Stimulated activated CD8-positive, alpha-beta memory T cell treated with anti-CD3 and anti-CD28 coated beads, Interleukin-4, amount 100 ng/mL, for 4 hours (primary cell): ENCODE measurements at places on chromosomes 5 and 9.

- no peak for DNase-seq
Measured at GRCh38 chr9:77158772-77159513, 18.4 kb upstream of the VPS13A start.

DNA sequence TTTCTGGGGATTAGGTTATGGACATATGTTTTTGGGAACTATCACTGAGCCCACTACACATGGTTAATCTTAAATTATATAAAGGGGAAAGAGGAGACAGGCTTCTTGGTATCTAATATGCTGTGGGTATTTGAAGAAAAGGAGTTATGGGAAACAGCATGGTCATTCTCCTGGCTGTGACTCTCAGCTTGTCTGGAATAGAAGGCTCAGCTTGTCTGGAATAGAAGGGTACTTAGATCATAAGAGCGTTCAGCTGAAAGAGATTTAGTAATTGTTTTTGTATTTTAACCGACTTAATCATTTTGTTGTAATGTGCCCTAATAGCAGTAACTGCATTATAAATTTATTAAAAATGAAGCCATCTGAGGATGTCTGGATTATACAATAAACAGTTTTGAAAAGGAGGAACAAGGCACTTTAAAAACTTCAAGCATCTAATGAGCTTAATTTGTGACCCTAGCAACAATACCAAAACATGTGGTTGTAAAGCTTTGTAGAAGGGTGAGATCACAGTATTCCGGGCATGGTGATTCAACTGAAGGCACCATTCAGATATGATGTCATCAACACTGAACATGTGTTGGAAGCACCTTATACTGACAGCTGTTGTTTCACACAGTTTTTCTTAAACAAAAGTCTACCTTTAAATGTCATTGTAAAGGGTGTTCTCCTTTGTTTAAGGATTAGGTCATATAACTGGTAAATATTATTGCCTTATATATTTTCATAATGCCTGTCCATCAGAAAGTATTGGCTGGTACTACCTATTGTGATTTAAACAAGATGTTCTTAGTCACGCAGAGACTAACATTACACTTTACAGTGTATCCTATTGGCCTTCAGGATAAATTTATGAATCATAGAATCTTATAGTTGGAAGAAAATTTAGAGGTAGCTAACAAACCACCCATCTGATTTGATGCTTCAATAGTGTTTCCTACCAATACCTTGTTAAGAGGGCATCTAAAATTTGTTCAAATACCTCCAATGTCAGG lies 2174.1 kb upstream of the WWC1 start:
- DNase-seq, result no peak

- DNase-seq, result no peak
Measured at GRCh38 chr9:137198902-137199283, 1.6 kb downstream of the TPRN start.

DNA sequence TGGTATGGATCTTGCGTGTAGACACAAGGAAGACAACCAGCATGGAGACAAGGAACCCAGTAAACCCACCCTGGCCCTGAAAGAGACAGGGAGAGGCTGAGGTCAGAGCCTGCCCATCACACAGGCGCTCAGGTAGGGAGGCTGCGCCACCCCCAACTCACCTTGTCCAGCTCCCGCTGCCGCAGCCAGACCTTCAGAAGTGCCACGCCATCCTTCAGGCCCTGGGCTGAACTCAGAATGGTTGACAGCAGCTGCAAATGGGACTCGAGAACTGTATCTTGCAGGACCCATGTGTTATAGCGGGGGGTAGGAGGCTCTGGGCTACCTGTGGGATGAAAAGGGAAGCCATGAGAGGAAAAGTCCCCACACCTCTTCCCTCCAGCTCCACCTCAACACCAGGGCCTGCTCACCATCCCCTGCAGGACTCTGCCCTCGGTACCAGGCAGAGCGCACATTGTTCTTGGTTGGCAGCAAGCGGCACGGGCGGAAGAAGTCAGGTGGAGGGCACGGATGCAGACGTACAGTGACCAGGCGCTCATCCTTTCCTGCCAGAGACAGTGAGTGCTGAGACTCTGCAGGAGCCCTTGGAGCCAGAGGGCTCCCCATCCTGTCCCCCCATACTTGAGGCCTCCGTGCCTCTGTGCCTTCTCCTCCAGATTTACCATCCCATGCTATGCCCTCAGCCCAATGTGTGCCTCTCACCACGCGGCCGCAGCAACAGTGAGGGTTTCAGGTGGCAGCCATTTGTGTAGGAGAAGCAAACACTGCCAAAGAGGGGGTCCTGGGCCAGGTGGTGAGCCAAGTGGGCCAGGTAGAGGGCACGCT lies 4.7 kb downstream of the NOL6 start:
- no peak for DNase-seq
